ENCODE measurements at places on chromosomes 3 and 15. TPM values are rescaled to one million over a fixed set of nuclear protein-coding genes. Genes with fewer than 3 reads are reported as not detected.

DNA sequence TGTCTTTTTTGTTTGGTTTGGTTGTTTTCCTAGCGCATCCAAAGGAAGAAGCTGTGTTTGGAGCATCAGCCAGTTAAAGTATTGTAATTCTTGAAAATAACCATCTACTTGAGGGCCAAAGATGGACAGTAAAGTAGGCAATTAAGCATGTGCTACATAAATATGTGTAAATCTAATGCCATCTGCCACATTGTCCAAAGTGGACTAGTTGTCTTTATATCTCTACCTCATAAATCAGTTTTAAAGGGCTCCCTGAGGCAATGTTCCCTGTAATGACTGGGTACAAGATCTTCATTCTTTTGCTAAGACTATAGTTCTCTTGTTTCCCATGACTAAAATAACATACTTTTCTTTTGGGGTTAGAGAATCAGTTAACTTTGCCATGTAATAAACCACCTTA lies 460.0 kb upstream of the RARB start:
- DNase-seq, result no peak

- no peak for DNase-seq
Observed at GRCh38 chr3:53328746-53329145, 18.6 kb downstream of the DCP1A start.

DNA sequence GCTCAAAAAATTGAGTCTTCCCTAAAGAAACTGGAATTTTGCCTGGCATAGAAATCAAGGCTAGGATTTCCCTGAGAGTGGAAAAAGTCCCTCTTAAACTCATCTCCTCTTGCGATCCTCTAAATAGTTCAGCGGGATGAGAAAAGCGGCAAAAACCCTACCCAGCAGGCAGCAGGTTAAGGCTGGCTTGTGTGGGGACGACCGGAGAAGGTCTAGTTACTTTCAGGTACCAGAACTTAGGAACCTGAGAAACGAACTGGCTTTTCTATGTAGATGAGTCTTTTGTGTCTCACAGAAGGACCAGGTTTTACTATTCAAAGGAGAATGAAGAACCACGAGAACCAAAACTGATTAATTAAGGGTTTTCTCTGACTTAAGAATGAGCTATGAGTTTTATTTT lies 523.7 kb upstream of the TGFBR2 start:
- no peak for DNase-seq

GRCh38 chr3:55218577-55218976 lies 268.5 kb downstream of the WNT5A start:
- no peak for DNase-seq

DNA sequence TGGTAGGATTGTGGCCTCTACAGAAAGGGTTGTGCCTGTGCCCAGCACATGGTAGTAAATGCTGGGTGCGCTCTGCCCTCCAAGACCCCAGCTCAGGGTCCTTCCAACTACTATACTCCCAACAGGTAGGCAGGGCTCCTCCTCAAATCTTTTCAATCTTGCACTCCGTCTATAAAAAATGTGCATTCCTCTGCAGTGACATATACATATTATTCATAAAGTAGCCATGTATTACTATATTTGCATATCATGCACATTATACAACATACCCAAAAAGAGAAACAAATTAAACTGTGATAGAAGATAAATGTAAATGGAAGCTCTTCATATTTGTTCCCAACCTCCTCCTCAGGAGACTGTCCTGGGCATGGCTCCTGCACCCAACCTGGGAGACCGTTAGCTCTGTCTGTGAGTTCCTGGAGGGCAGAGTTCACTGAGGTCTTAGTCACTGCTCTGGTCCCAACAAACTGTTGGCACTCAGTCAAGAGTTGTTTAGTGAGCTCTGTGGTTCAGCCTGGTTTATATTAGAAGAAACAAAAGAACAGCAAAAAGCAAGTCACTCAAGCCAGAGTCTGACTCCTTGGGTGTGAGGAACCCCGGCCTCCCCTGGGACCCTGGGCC lies 47.7 kb upstream of the GRIP2 start:
- no peak for DNase-seq

The MUSTN1 gene
- total RNA-seq, result 1.9 TPM

DNA sequence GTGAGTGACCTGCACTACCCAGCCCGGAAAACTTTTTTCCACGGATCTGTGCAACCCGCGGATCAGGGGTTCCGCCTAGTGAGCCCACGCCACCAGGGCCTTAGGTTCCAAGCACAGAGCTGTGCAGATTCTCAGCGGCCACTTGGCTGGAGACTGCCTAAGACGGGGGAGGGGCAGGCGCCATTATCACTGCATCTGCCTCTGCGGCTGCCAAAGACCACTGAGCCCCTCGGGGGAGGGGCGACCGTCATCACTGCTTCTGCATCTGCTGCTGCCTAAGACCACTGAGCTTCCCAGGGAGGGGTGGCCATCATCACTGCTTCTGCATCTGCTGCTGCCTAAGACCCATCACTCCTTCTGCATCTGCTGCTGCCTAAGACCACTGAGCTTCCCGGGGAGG lies 460.2 kb downstream of the OCA2 start:
- DNase-seq, result no peak

The CLDN18 gene
- not detected for total RNA-seq

The PCOLCE2 gene
- not detected for total RNA-seq

DNA sequence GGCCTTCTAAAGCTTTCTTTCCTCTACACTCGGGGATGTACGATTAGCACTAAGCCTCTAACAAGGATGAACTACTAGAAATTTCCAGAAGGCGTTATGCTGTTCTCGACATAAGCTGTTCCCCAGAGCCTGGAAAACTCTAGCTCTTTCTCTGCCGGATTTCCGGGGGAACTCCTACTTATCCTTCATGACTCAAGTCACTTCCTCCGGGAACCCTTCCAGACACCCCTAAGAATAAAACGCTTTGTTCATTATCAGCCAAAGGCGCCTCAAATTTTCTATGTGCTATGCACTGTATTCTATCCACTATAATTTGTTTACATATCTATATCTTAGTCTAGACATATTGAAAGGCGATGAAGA lies 455 bp upstream of the SNAP23 start:
- no peak for DNase-seq

DNA sequence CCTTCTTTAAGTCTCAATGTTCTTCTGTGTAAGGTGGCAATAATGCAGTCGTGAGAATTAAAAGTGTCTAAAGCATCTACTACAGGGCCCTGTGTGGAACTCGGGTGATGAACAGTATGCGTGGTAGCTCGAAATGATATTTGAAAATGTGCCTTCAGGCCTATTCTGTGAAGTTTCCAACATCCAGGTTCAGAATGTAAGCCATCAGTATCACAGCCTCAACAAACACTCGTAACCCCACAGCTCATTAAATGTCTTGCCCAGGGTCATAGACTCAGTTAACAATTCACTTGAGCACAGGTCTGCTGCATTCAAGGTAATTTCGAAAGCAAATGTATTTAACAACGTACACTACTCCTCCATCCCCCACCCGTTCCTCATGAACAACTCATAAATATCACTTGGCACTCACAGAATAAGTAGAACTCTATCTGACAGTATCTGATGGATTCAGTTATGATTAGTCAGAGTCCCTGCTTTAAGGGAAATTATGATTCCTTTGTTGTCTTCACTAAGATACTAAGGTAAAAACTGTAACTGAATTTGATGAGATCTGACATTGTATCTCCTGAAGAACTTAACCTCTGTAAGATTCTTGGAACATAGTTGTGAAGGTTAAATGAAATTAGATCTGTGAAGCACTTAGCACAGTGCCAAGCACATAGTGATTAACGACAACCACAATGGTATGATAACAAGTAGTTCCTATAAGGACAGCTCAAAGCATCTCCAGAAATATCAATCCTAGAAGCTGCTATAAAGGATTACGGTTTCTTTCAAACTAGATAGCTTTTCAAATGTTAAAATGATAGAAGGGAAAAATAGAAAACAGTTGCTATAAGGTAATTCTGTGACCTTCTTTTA lies 642.3 kb downstream of the TBL1XR1 start:
- no peak for DNase-seq

- DNase-seq, result no peak
Observed at GRCh38 chr3:114093596-114093995, 37.1 kb downstream of the QTRT2 start.

DNA sequence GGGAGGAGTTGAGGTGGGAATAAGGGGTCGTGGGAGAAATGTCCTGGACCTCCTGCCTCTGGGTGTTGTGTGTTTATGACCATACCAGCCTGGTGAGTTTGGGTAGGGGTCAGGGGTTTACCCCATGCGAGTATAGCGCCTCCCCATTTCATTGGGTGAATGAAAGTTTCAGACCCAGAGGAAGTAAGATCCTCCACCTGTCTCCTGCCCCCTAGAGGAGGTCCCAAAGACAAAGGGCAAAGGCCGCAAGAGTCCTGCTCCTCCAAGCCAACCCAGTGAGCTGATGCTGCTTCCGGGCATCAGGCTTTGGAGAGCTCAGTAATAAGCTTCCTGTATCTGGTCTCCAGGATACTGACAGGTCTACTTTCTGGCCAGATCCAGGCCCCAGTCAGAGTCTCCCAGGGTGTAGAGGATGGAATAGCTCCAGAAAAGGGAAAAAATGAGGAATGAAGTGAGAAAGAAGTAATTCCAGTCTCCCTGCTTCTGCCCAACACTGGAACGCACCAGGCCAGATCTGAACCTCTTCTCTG lies 6.4 kb upstream of the TBC1D21 start:
- DNase-seq, result no peak

The CTSH gene
- total RNA-seq, result 33.9 TPM

The CELSR3 gene
- total RNA-seq, result 16.2 TPM

- DNase-seq, result no peak
Observed at GRCh38 chr15:49468481-49468839, 45.4 kb downstream of the FGF7 start.

The BBX gene
- total RNA-seq, result 55.8 TPM

GRCh38 chr3:4613366-4613765 lies 120.2 kb downstream of the ITPR1 start:
- DNase-seq, result no peak

DNA sequence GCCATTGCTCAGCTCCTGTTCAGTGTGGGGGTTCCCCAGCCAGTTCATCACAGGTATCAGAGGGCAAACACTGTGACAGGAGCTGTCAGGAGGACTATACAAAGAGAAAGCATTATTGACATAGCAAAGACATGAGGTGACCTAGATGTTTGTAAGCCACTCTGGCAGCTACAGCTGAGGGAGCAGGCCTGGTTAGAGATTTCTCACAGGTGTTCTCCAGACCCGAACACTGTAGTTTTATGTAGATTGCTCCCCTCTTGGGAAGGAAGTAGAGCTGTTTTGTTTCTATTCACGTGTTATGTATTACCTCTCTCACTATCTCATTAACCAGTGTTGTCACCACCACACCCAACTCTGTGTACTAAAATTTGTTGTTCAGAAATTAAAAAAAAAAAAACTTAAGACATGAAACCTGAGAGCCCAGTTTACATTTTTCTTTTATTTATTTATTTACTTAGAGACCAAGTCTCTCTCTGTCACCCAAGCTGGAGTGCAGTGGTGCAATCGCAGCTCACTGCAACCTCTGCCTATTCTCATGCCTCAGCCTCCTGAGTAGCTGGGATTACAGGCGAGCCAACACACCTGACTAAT lies 123.7 kb downstream of the RBPMS2 start:
- DNase-seq, result no peak

The TMEM207 gene
- not detected for total RNA-seq

- no peak for DNase-seq
Observed at GRCh38 chr3:77149382-77149781, 109.5 kb downstream of the ROBO2 start.

- no peak for DNase-seq
Observed at GRCh38 chr3:42731476-42732195, 29.0 kb upstream of the HHATL start.

DNA sequence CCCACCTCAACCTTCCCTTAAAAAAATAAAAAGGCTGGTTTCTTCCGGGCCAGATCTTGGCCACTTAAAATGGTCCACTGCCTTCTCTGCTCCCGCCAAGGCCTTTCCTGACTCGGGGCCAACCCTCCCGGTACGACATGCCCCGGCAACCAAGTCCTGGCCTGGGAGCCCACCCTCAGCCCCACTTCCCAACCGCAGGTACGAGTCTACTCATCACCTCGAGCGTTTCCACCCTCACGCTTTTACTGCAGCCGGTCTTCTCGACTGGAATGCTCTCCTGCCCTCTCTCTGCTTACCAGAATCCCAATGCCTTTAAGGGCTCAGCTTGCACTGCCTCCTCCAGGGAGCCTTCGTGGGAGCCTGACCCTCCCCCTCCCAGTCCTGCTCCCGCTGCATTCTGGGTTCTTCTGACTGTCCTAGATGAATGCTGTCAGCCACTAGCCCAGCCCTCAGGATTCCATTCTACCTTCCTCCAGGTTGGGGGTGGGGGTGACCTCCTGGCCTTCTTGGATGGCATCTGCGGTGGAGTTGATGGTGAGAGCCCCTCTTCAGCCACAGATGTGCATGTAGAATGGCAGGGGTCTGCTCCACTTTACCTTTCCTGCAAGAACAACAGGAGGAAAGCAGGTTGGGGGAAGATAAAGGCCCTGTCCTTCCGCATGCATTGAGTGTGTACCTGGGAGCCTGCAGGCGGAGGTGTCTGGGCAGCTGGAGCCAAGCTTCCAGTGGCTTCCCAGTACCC lies 1.1 kb upstream of the CSRNP1 start:
- DNase-seq, result no peak

The TAMM41 gene
- 28.7 TPM for total RNA-seq

- DNase-seq, result no peak
Observed at GRCh38 chr3:150303768-150304167, 104.3 kb upstream of the TSC22D2 start.

- no peak for DNase-seq
Observed at GRCh38 chr3:190546881-190547510, 33.1 kb downstream of the IL1RAP start.

DNA sequence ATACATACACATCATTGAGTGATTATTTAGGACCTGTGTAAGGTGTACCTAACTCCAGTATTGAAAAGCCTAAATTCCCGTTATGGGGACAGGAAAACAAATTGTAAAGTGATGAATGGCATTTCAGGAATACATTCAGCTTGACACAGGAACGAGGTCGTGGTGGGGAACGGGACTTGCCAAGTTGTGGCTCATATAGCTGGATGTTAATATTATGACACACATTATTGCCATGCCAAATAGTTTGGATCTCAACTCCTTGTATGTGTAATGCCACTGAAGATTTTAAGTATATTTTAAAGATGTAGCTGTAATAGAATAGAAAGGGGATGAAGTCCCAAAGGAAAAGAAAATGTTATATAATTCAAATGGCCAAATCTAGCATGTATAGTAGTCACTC lies 227.2 kb upstream of the GOLIM4 start:
- DNase-seq, result no peak

GRCh38 chr15:83512459-83512858 lies 65.3 kb downstream of the SH3GL3 start:
- DNase-seq, result no peak

The C3orf22 gene
- not detected for total RNA-seq

The AADACL2 gene
- total RNA-seq, result not detected

The CHSY1 gene
- total RNA-seq, result 37.8 TPM

- peak; percentile 52 for DNase-seq
Observed at GRCh38 chr15:64460724-64461720, 644 bp downstream of the ZNF609 start.

DNA sequence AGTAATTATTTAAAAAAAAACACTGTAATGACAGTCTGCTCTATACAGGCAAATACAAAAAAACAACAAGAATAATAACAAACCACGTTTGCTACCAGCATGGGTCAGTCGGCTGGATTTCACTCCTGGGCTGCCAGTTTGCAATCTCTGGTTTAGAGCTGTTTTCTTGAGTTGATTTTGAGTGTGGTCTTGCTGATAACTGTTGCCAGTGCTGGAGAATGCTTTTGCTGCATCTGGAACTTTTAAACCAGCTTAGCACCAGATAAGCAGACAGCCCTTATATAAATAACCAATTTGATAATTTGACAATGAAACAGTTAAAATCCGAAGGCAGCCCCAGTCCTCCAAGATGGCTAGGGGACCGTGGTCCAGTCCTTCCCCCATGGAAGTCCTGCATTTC lies 14.0 kb upstream of the CTDSPL start:
- DNase-seq, result no peak

GRCh38 chr3:99674086-99674789 lies 35.8 kb downstream of the COL8A1 start:
- DNase-seq, result no peak

The ECE2 gene
- not detected for total RNA-seq

All from activated naive CD8-positive, alpha-beta T cell treated with anti-CD3 and anti-CD28 coated beads, Interleukin-2, amount 10 ng/mL, durations not matched to agents 7 days and 5 days (primary cell).